Mesenchymal stem cell (in vitro differentiated cells and primary cell): ENCODE measurements at places on chromosomes 2 and 18.

DNA sequence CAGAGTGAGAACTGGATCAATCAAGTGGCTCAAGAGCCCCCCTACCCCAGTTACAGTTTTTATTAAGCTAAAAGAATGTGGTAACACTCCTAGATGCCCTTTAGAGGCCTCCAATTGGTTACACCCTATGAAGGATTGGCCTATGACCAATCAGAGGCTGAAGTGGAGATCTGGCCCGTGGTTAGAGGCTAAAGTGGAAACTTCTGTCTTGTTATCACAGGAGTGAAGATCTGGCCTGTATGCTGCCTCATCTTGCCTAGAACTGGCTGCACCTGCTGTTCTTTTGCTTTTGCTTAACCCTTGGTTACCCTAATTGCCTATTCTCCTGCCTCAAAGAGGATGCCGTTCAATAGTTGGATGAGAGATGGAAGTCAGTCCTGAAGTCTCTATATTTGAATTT, 100.1 kb upstream of the MAP2 start:
- DNase-seq, result no peak

DNA sequence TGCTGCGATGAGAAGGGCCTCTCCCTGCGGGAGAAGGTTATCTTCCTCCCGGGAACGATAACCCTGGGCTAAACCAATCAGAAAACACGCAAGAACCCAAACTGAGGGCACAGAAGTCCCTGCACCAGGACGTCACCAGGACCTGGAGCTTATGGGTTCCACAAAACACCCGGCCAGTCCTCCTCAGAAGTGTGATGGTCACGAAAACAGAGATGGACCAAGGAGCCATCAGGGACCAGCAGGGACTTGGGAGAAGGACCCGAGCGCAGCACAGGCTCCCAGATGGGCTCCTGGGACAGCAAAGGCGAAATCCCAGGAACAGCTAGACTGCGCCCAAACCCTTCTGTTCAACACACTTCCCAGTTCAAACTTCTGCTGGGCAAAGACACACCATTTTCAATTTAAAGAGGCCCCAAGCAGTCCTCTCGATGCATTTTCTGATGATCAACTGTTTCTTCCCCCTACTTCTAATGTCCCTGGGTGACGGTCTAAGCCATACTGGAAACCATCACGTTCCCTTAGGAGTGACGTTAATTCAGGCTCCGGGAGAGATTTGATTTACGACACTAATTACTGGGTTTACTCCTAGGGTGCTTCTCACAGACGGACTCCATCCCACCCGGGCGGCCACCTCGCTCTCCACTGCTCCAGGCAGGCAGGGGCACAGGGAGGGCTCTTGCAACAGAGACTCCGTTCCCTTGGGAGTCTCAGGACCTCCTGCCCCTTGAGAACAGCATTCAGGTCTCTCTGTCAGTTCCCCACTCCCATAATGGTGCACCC, 29.2 kb downstream of the ZNF516 start:
- DNase-seq, result no peak

- no peak for DNase-seq
These were observed 2.5 kb upstream of the DUSP2 start for GRCh38 chr2:96147593-96148201.

DNA sequence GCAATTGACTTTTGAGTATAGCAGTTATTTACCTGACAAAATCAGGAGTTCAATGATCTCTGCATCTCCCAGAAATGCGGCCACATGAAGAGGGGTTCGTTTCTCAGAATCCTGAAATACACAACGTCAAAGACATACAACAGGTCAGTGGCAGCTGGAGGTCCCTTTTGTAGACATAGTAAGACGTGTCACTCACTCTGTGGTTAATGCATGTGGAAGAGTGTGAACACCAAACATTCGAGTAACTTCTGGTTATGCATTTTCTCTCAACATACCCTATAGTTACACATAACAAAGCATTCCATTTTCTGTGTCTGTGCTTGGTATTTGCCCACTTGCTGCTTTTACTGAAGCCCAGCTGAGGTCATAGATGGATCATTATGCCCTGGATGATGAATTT, 163.6 kb downstream of the ANKRD44 start:
- no peak for DNase-seq

GRCh38 chr18:11081009-11081532, 68.3 kb downstream of the PIEZO2 start:
- no peak for DNase-seq

GRCh38 chr2:54459037-54459441, 2.9 kb downstream of the SPTBN1 start:
- peak; percentile 73 for DNase-seq

DNA sequence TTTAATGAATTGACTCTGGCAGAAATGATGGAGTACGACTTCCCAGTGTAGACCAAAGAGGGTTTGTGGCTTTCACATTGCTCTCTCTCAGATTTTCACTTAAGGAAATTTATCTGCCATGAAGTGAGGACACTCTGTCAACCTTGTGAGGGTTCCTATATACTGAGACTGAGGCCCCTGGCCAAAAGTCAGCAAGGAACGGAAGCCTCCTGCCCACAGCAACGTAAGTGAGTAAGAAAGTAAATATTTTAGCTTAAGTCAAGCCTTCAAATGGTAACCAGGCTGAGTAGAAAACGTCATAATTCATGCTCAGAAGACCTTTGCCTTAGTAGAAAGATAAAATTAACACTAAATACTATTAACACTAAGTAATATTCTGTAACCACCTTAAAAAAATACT, 1080.5 kb upstream of the ACVR2A start:
- DNase-seq, result no peak

DNA sequence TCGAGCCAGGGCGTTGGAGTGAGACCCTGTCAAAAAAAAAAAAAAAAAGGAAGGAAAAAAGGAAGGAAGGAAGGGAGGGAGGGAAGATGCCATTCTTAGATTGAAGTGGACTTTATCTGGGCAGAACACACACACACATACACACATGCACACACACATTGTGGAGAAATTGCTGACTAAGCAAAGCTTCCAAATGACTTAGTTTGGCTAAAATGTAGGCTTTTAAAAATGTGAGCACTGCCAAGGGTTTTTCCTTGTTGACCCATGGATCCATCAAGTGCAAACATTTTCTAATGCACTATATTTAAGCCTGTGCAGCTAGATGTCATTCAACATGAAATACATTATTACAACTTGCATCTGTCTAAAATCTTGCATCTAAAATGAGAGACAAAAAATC, 564 bp upstream of the TTR start:
- DNase-seq, result no peak

GRCh38 chr2:17068021-17068420, 402.4 kb upstream of the CYRIA start:
- no peak for DNase-seq

DNA sequence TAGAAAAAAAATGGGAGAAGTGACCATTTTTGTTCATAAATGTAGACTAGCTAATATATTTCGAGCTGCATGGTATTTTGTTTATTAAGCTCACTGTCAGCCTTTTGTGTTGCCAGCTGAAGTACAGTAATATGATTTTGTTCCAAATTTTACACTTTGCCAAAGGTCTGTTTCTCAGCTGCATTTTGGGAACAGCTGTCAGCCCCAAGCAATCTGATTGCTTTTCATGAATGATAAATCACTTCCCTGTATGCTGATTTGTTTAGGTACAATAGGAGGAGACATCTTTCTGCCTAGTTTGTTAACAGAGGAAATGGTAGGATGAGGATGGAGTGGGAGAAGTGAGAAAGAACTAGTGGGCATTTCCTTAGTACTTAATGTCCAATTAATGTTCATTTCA, 79.3 kb downstream of the NABP1 start:
- no peak for DNase-seq

GRCh38 chr2:144358979-144359541, 160.9 kb downstream of the ZEB2 start:
- DNase-seq, result peak; percentile 87
